Stimulated activated CD4-positive, alpha-beta T cell treated with anti-CD3 and anti-CD28 coated beads, Interleukin-15, amount 100 ng/mL, for 1 hour (primary cell): ENCODE measurements at places on chromosomes 12 and 14.

GRCh38 chr12:25694072-25694471, 141.0 kb upstream of the LMNTD1 start:
- no peak for DNase-seq

GRCh38 chr12:108668542-108668941, 34.8 kb upstream of the SELPLG start:
- DNase-seq: no peak

GRCh38 chr12:2082321-2082720, 29.5 kb downstream of the CACNA1C start:
- DNase-seq: no peak

- DNase-seq: no peak
Measured at GRCh38 chr12:93363841-93364297, 13.9 kb upstream of the NUDT4 start.

GRCh38 chr12:46585854-46586621, 213.5 kb upstream of the SLC38A2 start:
- no peak for DNase-seq

DNA sequence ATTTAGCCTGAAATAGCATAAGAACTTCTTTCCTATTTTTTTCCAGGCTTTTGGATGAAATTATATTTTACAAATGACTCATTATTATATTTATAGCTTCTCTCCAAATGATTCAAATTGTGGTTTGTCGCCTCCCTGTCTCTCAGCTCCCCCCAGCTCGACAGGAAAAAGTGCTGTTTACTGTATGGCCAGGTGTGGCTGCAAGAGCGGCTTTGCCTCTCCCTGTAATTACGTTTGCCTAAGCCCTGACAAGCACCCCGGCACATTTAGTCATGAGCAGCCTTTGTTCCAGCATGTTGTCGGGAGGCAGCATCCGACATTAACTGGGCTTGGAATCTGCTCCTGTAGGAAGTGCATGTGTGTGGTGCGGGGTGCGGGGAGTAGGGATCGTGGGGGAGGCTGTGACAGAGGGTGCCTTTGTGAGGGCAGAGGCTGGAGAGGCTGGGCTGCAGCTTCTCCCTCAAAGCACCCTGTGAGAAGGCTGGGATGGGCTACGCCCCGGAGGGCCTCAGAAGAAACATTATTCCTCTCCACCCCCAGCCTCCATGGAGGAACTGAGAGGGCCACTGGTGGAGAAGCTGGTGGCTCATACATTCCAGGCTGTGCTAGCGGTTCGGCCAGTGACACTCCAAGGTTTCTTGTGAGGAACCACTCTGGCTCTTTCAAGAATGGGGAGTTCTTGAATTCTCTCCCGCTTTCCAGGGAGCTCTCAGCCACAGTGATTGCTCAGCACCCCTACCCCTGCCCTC, 42.1 kb upstream of the CTDSP2 start:
- DNase-seq: no peak

- no peak for DNase-seq
Measured at GRCh38 chr12:71108355-71108754, 49.4 kb downstream of the TSPAN8 start.

- no peak for DNase-seq
Measured at GRCh38 chr12:69966409-69966808, 141.4 kb downstream of the MYRFL start.

DNA sequence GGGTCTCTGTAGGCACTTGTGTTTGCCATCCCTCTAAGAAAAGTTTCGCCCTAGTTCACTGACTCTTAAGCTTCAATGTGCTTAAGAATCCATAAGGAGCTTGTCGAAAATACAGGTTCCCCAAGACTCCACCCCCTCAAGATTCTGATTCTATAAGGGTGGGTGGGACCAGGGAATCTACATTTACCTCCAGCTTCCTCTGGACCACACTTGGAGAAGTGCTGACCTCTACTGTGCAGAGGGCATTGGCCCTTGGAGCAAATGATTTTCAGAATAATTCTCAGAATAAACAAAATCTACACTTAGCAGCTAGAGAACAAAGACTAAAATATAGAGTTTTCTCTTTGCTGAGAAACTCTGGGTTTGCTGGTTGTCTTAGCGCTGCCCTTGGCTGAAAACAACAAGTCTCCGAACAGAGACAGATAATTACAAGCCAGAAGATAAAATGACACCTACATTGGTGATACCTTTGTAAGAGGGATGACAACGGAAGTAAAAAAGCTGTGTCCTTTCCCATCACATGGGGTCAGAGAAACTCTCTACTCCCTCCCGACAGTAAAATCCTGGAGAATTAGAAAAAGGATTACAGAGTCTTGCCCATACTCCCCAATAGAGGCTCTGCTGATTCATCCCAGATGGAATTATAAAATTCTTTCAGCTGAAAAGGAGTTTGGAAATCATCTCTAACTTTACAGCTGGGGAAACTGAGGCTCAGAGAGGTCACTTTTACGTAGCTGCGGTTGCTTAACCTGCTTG, 4.8 kb downstream of the TGFB3 start:
- DNase-seq: no peak

GRCh38 chr12:75294797-75295196, 35.3 kb downstream of the CAPS2 start:
- DNase-seq: no peak

- no peak for DNase-seq
Measured at GRCh38 chr12:6208130-6208529, 7.9 kb downstream of the CD9 start.

GRCh38 chr14:98899441-98899840, 372.6 kb downstream of the BCL11B start:
- DNase-seq: no peak

DNA sequence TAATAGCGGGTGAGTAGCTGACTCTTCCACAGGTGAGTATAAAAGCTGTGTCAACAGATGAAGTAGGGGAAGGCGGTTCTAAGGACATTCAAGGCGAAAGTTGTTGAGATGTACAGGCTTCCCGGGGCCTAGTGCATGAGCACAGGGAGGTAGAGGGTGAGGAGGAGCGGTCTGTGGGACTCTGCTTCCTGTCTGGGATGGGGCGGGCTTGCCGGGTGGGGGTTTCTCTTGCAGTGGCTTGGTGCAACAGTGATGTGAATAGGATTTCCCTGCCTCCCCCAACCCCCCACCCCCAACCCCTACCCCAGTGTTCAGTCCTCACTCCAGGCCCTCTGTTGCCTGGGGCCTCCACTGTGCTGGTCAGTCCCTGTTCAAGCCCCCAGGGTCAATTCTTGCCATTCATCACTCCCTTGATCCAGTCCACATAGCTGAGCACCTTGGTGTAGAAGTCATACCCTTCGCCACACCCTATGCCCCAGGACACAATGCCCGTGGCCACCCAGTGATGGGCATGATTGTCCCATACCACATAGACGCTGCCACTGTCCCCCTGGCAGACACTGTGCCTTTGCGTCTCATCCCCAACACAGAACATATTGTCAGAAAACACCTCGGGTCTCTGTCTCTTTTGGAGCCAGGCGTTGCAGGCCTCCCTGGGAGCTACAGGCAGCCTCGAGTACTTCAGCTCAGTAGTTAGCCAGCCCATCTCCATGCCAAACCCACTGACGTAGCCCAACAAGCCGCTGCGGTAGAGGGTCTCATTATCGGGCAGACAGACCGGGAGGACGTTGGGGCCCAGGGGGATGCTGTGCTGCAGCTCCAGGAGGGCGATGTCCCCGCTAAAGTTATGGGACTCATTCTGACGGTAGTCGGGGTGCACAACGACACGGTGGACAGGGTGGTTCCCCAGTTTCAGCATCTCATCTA, 4.0 kb upstream of the C1R start:
- DNase-seq: no peak

GRCh38 chr14:61296719-61297502, 15.8 kb upstream of the TMEM30B start:
- no peak for DNase-seq

DNA sequence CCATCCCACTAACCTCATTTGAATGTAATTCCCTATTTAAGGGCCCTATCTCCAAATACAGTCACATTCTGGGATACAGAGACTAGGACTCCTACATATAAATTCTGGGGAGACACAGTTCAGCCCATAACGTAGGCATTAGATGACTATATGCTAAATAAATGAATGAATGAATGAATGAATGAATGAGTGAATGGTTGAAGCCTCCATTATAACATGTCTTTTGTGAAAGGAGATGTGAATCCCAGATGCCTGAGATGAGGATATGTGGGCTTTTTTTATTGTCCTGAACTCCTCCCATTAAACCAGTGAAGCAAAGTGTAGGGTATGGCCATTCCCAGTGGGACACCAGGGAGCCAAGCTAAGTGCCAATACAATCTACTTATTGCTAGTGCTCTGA, 20.5 kb upstream of the TMEM233 start:
- no peak for DNase-seq

- no peak for DNase-seq
Measured at GRCh38 chr14:59221568-59221967, 33.1 kb downstream of the DAAM1 start.

DNA sequence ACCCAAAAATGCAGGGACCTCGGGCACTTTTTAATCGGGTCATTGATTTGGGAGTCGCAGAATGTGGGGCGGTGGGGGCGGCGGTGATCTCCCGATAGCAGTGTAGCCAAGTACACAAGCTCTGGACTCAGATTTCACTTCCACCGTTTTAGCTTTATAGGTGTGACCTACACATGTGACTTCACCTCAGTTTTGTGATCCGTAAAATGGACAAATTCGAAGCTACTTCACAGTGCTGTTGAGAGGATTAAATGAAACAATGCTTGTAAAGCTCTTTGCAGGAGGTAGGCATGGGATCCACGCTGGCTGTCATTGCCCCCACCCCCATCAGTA, 478 bp downstream of the RITA1 start:
- DNase-seq: no peak

- DNase-seq: no peak
Measured at GRCh38 chr14:31549817-31550216, 11.4 kb upstream of the NUBPL start.

DNA sequence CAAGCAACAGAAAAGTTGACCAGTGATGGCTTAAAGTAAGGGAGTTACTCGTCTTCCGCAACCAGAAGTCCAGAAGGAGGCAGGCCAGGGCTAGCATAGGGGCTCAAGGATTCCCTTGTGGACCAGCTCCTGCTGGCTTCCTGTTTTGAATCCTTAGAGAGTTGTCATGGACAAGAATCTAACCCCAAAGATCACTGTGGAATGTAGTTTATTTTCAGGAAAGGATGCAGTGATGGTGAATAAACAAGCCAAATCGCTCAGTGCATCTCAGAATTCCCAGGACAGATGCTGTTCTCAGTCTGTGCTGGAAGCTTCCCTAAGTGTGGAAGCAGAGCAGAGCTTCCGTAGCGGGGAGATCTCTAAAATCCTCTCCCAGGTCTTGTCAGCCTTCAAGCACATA, 311.3 kb downstream of the C12orf75 start:
- DNase-seq: no peak

- DNase-seq: no peak
Measured at GRCh38 chr14:56896922-56897321, 86.6 kb upstream of the OTX2 start.

- no peak for DNase-seq
Measured at GRCh38 chr12:105204916-105205315, 31.1 kb downstream of the APPL2 start.

- DNase-seq: no peak
Measured at GRCh38 chr14:22569106-22569736, 19.8 kb downstream of the DAD1 start.

GRCh38 chr12:119681728-119682638, 14.1 kb downstream of the PRKAB1 start:
- DNase-seq: no peak

- no peak for DNase-seq
Measured at GRCh38 chr12:45907955-45908354, 82.4 kb downstream of the SCAF11 start.

- DNase-seq: no peak
Measured at GRCh38 chr12:49322367-49322707, 718 bp upstream of the TROAP start.

DNA sequence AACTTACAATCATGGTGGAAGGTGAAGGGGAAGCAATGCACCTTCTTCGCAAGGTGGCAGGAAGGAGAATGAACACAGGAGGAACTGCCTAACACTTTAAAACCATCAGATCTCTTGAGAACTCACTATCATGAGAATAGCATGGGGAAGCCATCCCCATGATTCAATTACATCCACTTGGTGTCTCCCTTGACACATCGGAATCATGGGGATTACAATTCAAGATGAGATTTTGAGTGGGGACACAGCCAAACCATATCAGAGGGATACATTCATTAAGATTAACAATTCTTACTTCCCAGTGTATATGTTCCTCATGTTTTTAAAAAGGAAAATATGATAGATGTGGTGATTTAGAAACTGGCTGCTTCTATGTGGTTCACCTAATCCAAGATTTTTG, 117.9 kb downstream of the PDE3A start:
- no peak for DNase-seq

GRCh38 chr14:49497725-49498348, 88.3 kb downstream of the RPS29 start:
- no peak for DNase-seq

DNA sequence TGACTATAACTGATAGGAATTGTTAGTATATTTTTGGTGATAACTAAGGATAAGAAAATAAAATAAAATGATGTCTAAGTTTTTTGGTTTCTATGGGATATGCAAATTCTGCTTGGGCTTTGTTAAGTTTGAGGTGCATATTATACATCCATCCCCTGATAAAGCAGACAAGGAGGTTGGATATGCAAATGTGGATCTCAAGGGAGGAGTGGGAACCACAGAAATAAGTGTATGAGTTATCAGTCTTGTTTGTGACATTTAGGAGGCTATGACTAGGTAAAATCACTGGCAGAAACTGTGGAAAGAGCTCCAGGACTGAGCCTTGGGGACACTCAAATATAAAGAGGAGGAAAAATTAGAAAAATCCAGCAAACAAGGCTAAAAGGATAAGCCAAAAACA, 719.4 kb downstream of the RERGL start:
- DNase-seq: no peak

DNA sequence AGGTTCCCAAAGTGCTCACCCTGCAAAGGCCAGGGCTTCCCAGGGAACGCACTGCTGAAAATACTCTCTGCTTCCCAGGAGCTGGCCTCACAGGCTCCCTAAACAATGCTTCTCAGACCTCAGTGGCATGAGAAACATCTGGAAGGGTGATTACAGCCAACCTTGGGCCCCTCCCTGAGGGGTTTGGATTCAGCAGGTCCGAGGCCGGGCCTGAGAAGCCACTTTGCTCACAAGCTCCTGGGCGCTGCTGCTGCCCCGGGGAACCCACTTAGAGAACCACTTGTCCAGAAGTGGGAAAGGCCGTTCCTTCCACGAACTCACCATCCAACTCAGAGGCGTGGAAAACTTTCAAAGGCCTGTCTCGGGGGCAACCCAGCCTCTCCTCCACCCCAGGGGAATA, 130.5 kb downstream of the PIWIL1 start:
- DNase-seq: no peak

DNA sequence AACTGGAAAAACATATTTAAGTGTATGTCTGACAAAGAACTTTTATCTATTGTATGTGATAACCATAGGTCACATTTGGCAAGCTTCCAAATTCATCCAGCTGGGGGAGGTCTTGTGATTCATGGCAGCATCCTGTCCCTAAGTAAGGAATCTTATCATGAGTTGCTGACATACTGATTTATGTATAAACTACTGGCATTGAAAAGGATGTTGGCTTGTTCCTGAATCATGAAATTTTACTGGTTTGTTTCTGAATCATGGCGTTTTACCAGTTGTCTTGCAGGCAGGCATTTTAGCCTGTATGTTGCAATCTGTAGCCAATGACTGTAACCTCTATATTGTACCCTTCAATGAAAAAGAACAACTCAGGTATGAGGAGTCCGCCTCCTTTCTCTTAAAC, 244.8 kb downstream of the IPO8 start:
- no peak for DNase-seq

- no peak for DNase-seq
Measured at GRCh38 chr14:104700747-104701217, 11.4 kb downstream of the INF2 start.

GRCh38 chr12:57739387-57739786, 845 bp upstream of the AGAP2 start:
- no peak for DNase-seq

- DNase-seq: no peak
Measured at GRCh38 chr12:124240493-124240892, 54.4 kb upstream of the RFLNA start.
